ENCODE measurements at places on chromosomes 1 and 21. TPM values are rescaled to one million over a fixed set of nuclear protein-coding genes. Genes with fewer than 3 reads are reported as not detected.

The ARTN gene
- 0.32 TPM for total RNA-seq

- ATAC-seq, result no peak
Observed at GRCh38 chr1:10624256-10625050, 149.7 kb downstream of the PEX14 start.

DNA sequence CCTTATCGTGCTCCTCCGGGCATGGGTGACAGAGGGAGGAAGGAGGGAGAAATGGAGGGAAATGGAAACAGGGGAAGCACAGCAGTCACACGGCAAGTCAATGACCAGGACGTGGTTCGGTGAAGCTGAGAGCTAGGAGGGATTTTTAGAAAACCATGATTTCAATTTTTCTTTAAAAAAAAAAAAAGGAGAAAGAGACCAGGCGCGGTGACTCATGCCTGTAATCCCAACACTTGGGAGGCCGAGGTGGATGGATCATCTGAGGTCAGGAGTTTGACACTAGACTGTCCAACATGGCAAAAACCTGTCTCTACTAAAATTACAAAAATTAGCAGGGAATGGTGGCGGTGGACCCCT, 776 bp upstream of the TNFRSF9 start:
- no peak for ATAC-seq

The PLPP3 gene
- not detected for total RNA-seq

- no peak for ATAC-seq
Observed at GRCh38 chr1:48021792-48022191, 24.6 kb upstream of the TRABD2B start.

The DSCAM gene
- total RNA-seq, result not detected

The OR2T33 gene
- not detected for total RNA-seq

DNA sequence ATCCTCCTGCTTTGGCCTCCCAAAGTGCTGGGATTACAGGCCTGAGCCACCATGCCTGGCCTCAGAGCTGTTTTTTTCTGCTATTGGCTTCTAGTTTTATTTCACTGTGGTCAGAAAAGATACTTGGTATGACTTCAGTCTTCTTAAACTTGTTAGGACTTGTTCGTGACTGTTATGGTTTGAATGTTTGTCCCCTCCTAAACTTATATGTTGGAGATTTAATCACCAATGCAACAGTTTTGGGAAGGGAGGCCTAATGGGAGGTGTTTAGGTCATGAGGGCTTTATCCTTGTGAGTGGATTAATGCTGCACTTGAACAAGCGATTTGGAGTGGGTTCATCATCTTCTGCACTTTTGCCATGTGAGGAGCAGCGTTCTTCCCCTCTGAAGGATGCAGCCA, 24.5 kb upstream of the SOD1 start:
- no peak for ATAC-seq

The RHBDL2 gene
- total RNA-seq, result not detected

Measured in activated T-helper 17 cell treated with anti-CD3 and anti-CD28 coated beads, Interleukin-2, amount 50 U/mL, for 72 hours (primary cell).